ENCODE measurements at places on chromosomes 7 and 10.

DNA sequence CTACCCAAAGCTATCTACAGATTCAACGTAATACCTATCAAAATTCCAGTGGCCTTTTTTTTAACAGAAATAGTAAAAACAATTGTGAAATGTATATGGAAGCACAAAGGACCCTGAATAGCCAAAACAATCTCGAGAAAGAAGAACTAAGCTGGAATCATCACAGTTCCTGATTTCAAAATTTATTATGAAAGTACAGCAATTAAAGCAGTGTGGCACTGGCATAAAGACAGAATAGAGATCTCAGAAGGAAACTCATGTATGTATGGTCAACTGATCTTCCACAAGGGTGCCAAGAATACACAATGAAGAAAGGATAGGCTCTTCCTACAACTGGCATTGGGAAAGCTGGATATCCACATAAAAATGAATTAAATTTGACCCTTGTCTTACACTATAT lies 23.2 kb downstream of the PNLIPRP3 start:
- no peak for DNase-seq

DNA sequence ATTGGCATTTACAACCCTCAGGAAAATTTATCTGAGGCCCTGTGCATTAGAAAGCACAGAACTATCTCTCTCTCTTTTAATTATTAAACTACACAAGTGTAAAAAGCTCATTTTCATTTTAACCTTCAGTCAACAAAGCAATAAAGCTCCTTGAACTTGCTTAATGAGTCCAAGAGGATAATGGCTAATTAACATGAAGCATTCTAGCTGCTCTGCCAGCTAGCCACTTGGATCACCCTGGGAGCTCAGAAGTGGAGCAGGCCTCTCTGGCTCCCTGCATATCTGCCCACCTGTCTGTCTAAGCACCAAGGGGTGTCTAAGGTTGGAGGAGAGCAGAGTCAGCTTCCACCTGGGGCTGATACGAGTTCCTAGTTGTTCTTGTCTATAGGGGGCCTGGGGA lies 56.0 kb upstream of the SLC35G1 start:
- no peak for DNase-seq

- no peak for DNase-seq
These were observed 60.3 kb downstream of the RASGEF1A start for GRCh38 chr10:43206391-43207235.

GRCh38 chr10:55629793-55630490 lies 731.1 kb downstream of the ZWINT start:
- DNase-seq: no peak

GRCh38 chr7:93117327-93117726 lies 452 bp downstream of the SAMD9 start:
- no peak for DNase-seq

GRCh38 chr7:46321556-46322205 lies 400.6 kb upstream of the IGFBP3 start:
- no peak for DNase-seq

GRCh38 chr10:120217736-120218135 lies 239.3 kb upstream of the PLPP4 start:
- DNase-seq: no peak

- no peak for DNase-seq
These were observed 8.7 kb upstream of the MTPAP start for GRCh38 chr10:30357806-30358205.

DNA sequence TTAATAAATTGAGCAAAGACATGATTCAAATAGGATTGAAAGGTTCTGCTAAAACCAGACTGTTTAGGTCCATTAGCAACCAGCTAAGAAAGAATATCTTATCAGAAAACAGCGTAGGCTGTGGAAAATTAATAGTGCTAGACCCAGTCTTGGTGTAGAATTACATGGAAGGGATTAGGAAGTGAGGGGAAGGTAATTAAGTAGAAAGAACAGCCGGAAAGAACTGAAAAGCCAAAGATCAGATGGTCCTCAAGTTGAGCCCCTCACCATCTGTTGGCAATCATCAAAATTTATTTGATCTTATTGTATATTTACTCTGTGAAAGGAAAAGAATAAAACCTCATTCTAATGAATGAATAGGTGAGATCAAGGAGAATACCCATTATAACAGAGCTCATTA lies 50.1 kb downstream of the COL1A2 start:
- no peak for DNase-seq

- no peak for DNase-seq
These were observed 206.8 kb downstream of the VTI1A start for GRCh38 chr10:112653851-112654250.

DNA sequence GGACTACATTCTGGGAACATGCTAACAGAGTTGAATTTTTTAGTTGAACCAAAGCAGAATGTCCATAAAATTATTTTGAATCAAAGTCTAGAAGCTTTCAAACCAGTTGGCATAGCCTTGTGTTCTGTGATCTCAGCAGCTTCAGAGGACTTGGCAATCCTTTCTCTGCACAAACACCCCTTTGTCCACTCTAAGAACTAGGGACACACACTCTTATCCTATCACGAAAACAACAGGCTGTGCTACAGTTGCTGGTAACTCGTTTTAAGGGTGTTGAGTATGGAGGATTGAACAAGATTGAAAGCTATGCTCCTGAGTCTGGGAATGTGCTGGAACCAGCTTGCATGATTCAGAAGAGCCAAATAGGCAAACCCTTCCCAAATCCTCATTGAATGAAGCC lies 76.4 kb upstream of the PRSS58 start:
- DNase-seq: no peak

GRCh38 chr7:78783179-78783962 lies 670.1 kb downstream of the MAGI2 start:
- no peak for DNase-seq

DNA sequence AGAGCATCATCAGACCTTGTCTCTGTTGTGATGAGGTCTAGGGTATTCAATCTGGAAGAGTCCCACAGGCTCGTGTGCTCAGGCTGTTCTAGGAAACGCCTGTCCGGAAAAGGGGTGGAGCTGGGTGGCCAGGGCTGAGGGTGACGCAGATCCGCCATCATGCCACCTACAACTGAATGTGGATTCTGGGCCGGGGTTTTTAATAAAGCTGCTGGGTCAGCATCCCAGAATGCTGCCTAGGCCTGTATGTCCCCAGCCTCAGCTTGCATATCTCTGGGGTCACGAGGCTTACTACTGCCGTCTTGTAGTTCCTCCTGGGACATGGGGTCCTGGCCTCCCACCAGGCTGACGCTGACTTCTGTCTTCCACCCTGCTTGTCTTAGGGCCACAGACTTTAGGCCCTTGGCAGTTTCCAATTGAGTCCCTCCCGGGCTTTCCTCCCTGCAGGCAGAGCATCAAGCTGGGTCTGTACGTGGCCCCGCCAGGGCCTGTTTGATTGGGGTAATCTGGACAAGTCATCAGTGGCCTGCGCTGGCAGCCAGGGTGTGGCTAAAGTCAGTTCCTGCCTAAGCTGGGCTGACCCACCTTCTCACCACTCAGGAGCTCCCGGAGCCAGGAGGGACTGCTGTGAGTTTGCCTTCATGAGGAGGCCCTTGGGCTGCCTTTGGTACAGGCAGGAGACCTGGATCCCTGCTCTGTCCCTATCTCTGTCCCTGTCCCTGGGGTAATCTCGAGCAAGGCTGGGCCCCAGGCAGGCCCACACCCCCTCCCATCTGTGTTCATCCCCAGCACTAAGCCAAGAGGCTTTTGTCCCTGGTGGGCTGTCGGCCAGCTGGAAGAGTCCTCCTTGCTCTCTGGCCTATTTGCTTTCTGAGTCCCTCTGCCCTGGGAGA lies 79.9 kb downstream of the ZMIZ1 start:
- DNase-seq: no peak

- DNase-seq: no peak
These were observed 191.9 kb downstream of the ELFN1 start for GRCh38 chr7:1861799-1862458.

DNA sequence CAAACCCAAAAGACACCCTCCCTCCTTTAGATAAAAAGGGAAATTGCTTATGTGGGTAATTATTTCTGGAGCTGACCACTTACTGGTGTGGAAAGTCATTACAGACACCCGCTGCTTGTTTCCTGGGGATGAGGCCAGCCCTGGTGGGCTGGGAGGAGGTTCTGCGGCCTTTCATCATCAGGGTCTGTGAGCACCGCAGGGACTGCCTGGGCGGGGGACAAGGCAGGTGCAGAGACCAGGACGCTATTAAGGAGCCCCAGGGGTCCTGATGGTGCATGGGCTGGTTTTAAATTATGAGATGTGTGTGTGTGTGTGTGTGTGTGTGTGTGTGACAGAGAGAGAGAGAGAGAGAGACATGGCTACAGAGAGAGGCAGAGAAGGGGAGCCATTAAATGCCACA lies 171.2 kb downstream of the DNAJB6 start:
- DNase-seq: no peak

Measured in NCI-H187 (cell line).